ENCODE measurements at places on chromosomes 4 and X. TPM values are rescaled to one million over a fixed set of nuclear protein-coding genes. Genes with fewer than 3 reads are reported as not detected.

The MAGEH1 gene
- 37.1 TPM for total RNA-seq

The CD38 gene
- total RNA-seq = 1.0 TPM

The SASH3 gene
- not detected for total RNA-seq

The BEND2 gene
- total RNA-seq = not detected

The APEX2 gene
- total RNA-seq = 15.3 TPM

The TDO2 gene
- 0.78 TPM for total RNA-seq

The GDI1 gene
- total RNA-seq = 77.9 TPM

The PWWP3B gene
- total RNA-seq = 1.7 TPM

The MTNR1A gene
- total RNA-seq = 0.48 TPM

The RBM47 gene
- 1.7 TPM for total RNA-seq

The SPANXN3 gene
- total RNA-seq = not detected

The ALAS2 gene
- total RNA-seq = not detected

The GAR1 gene
- 17.0 TPM for total RNA-seq

The NLGN4X gene
- 0.32 TPM for total RNA-seq

The BMPR1B gene
- total RNA-seq = 1.0 TPM

The TCEAL1 gene
- 10.3 TPM for total RNA-seq

The PAGE4 gene
- not detected for total RNA-seq

The SUPT20HL2 gene
- total RNA-seq = not detected

The SEC24B gene
- 26.4 TPM for total RNA-seq

The MAGEA8 gene
- total RNA-seq = not detected

The TMEM128 gene
- total RNA-seq = 24.3 TPM

The FATE1 gene
- total RNA-seq = not detected

The NAA11 gene
- not detected for total RNA-seq

The MTTP gene
- 0.08 TPM for total RNA-seq

The ANK2 gene
- 8.9 TPM for total RNA-seq

The BGN gene
- 67.1 TPM for total RNA-seq

The PAGE2 gene
- not detected for total RNA-seq

The FHIP1A gene
- 2.6 TPM for total RNA-seq

The NXF2B gene
- not detected for total RNA-seq

The CENPVL2 gene
- not detected for total RNA-seq

The G6PD gene
- 172 TPM for total RNA-seq

The KLF8 gene
- total RNA-seq = 1.7 TPM

The ASB12 gene
- total RNA-seq = not detected

The ETDB gene
- total RNA-seq = not detected

The REELD1 gene
- not detected for total RNA-seq

The RRH gene
- 0.13 TPM for total RNA-seq

The CXCL3 gene
- total RNA-seq = 66.3 TPM

The TLR10 gene
- total RNA-seq = not detected

The WNK3 gene
- 1.3 TPM for total RNA-seq

The CABS1 gene
- not detected for total RNA-seq

The PRDX4 gene
- total RNA-seq = 213 TPM

The MND1 gene
- total RNA-seq = 5.3 TPM

The H2BW2 gene
- total RNA-seq = not detected

All from epithelial cell of alveolus of lung (primary cell).